A549 treated with GW870086 at 1 μM for 4 hours (cell line): ENCODE measurements at places on chromosomes 1 and 21. TPM values are rescaled to one million over a fixed set of nuclear protein-coding genes. Genes with fewer than 3 reads are reported as not detected.

NBPF12 gene
- total RNA-seq = 5.0 to 6.7 TPM (median 5.7 TPM) in 5 replicates

RXFP4 gene
- not detected in 5 replicates for total RNA-seq

ASPM gene
- total RNA-seq = 17.1 to 25.9 TPM (median 22.1 TPM) in 5 replicates

RNF186 gene
- not detected in 5 replicates for total RNA-seq

PPIAL4G gene
- not detected in 5 replicates for total RNA-seq

ERICH3 gene
- total RNA-seq = not detected in 5 replicates

GNAI3 gene
- 4.4 to 5.7 TPM (median 5.1 TPM) in 5 replicates for total RNA-seq

LRRC38 gene
- total RNA-seq = 0.06 TPM in 1 of 5 replicates, not detected in the others

SUMO3 gene
- total RNA-seq = 56.4 to 70.2 TPM (median 69.8 TPM) in 5 replicates

AQP10 gene
- total RNA-seq = not detected in 5 replicates

CD247 gene
- total RNA-seq = 0.21 to 0.50 TPM (median 0.30 TPM) in 4 of 5 replicates, not detected in the other

FMO3 gene
- total RNA-seq = not detected in 5 replicates
